ENCODE measurements at places on chromosomes 7 and 10.

DNA sequence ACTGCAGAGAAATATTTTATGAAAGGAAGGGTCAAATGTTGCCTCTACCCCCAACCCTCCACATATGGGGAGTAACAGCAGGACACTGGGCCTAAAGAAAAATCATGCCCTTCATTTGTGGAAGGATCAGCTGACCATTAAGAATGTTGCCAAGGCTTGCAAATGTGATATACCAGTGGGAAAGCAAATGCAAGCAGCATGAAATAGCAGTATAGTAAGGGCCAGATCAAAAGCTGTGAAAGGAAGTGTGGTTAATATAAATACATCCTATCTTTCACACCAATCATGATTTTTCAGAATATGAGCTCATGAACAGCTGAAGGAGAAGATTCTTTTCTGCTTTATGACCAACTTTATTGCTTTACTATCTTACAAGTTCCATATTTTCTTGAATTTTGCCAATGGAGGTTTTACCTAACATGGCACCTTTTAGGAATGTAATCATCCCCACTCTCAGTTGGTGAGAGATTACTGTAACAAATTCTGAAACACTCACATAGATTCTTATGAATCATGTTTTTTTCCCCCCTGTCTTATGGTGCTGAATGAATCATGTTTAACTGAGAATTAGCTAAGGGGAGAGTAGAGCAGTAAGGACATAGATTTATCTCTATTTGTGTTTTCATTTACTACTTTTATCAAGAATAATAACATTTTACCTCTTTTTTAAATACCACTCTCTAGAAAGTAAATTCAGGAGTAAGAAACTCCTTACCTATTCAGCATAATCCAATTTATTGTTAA, 12.1 kb upstream of the ATAD1 start:
- no peak for DNase-seq

DNA sequence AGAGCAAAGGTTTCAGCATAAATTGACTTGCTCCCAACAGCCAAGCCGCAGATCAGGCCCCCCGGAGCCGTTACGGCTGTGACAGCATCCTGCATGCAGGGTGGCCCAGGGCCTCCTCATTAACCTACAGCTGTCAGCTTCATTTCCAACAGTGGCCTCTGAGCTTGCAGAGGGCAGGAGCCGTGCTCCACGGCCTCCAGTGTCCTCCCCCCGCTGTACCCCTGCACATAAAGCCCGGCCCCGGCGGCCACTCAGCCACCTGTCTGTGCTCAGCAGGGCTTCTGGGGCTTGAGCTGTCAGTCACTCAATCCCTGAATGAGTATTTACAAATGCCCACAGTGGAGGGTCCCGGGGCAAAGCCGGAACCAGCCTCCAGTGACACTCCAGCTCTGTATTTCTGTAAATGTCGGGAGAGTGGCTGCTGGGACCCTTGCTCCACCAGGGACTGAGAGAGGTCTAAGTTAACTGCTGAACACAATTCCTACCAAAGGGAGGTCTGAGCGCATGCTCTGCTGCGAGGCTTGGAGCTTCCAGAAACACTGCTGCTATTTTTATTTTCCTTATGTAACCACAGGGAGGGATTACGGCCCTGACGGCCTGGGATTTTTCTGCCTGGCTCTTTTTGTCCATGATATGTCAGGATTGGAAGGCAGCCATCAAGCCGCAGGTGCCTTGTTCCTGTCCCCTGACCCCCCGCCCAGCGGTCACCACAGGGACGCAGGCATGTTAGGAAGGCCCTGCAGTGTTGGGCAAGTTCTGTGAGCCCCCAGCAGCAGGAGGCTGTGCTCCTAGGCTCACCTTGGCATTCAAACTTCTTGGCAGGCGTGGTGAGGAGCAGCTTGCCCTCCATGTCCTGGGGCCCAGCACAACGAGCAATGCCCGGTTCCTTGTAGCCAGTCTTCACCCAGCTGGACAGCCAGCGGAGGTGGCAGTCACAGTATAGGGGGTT, 165.0 kb downstream of the SLIT1 start:
- no peak for DNase-seq

DNA sequence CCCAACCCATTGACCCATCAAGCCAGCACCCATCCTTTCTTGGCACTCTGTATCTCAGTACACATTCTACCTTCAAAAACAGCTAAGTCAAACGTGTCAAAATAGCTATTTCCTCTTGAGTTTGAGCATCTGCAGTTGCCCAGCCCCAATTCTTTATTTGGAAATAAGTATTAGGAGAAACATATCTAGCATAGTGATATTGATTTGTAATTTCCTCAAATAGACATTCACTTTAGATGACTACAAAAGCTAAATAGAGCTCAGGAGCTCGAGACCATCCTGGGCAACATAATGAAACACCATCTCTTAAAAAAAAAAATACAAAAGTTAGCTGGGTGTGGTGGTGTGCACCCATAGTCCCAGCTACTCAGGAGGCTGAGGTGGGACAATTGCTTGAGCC, 59.2 kb upstream of the AGBL3 start:
- no peak for DNase-seq

GRCh38 chr7:130493275-130493873, 1.5 kb downstream of the MEST start:
- no peak for DNase-seq

- no peak for DNase-seq
Observed at GRCh38 chr7:35498416-35498815, 196.5 kb downstream of the HERPUD2 start.

GRCh38 chr10:49113741-49114141, 1.6 kb downstream of the VSTM4 start:
- DNase-seq: no peak

GRCh38 chr7:66517212-66517909, 111.3 kb upstream of the KCTD7 start:
- no peak for DNase-seq

- no peak for DNase-seq
Observed at GRCh38 chr7:159040912-159041711, 103.6 kb downstream of the VIPR2 start.

GRCh38 chr7:42181566-42181965, 55.4 kb downstream of the GLI3 start:
- DNase-seq: no peak
